ENCODE measurements at places on chromosomes 2 and 18.

DNA sequence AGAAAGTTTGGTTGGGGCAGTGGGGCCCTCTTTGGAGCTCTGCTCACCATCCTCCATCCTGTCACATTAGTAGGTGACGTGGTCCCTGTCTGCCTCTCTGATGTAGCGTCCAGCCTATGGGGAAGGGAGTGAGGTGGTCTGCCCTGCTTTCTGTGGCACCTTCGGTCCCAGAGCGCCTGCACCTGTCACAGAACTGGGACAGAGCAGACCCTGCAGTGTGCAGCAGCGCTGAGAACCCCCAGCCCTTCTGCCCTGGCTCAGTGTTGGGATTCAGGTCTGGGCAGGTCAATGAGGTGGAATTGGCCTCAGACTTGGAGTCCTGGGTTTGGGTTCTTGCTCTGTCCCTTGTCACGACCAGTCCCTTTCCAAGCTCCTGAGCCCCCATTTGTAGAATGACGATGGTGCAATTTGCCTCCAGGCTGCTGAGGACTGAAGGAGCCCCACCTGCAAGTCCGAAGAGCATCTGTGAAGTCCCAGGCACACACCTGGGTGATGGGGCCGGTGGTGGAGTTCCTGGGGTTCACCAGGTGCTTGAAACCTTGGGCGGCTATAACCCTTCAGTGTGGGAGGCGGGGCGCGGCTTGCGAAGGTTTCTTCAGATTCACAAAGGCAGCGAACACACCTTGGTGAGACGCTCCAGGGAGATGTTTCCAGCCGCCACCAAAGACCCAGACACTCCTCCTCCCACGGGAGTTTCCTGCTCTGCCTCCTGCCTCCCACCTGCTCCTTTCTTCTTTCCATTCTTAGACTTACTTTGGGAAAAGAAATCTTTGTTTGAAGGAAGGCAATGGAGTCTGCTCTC, 265.4 kb upstream of the HDAC4 start:
- no peak for DNase-seq

- no peak for DNase-seq
Observed at GRCh38 chr2:168528469-168528868, 72.4 kb downstream of the CERS6 start.

- DNase-seq = no peak
Observed at GRCh38 chr2:43087413-43087812, 139.0 kb downstream of the ZFP36L2 start.

GRCh38 chr2:101003278-101003775, 1.2 kb downstream of the RPL31 start:
- DNase-seq = no peak

DNA sequence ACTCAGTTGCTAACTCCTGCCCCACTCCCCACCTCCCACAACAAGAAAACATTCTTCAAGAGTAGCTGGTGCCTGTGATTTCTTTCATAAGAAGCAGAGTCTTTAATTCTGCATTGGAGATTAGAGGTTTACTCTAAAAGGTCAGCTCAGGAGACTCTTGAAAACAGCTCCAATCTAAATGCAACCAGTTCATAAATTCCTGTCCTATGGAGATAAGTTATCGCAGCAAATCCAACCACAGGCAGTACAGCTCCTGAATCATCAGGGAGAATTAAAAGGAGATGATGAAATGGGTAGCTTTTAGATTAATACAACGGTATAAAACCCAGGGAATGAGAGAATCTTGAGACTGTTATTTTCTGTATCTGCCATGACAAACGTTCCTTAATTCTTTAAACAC, 130.7 kb downstream of the SOCS6 start:
- peak; percentile 45 for DNase-seq

DNA sequence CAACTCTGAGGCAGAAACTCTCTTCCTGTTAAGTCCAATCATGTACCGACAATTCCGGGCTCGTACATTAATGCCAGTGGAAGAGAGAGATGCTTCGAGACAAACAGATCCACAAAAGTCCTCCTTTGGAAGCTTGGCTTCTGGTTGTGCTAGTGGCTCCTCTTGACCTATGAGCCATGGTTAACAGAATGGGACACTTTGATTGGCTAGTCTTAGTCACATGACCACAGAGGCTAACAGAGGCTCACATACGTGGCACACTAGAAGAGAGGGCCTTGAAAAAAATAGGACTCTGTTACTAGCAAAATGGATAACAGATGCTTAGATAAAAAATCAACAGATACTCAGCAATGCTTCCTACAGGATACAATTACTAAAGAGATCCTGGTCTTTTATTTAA, 1211.9 kb upstream of the GYPC start:
- DNase-seq = no peak

Measured in NCI-H460 (cell line).